CD4-positive, alpha-beta T cell treated with Interleukin-4 for 1 hour (primary cell): ENCODE measurements at places on chromosomes 5 and 9.

DNA sequence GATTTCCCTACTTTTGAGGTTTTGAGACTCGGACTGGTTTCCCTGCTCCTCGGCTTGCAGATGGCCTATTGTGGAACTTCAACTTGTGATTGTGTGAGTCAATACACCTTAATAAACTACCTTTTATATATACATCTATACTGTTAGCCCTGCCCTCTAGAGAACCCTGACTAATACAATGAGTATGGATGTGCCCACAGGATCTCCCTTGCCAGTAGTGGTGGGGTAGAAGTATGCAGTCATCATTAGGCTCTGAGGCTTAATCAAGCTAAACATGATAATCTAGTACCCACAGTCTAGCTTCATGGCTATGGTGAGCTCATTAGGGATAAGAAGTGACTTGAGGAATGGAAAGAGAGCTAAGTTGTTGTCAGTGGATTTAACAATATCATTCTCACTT, 412.8 kb upstream of the PTGER4 start:
- no peak for DNase-seq

DNA sequence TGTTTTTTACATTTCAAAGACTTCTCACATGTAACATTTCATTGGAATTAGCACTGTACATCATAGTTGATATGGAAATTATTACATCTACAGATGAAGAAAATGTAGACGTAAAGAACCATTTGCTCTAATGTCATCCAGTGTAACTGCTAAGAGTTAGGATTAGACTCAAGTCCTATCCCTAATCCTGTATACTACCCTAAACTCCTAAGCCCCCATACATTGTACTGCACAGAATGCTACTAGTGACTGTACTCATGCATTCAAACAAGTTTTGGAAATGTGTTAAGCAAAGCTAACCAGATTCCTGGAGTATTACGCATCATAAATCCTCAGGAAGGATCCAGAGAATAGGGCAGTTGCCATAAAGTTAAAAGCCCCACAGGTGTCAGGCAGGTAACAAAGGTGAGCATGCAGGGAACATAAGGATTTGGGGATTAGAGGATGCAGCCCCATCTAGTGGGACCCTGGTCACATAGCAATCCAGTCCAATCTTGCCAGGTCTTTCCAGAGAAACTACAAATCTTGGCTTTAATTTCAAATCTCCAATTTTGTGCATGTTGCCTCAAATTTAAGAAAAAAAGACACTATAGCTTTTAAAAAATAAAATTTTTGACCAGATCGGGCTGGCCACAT, 32.0 kb downstream of the HAVCR1 start:
- DNase-seq: no peak

GRCh38 chr5:5665225-5666075, 243.0 kb downstream of the ICE1 start:
- no peak for DNase-seq

DNA sequence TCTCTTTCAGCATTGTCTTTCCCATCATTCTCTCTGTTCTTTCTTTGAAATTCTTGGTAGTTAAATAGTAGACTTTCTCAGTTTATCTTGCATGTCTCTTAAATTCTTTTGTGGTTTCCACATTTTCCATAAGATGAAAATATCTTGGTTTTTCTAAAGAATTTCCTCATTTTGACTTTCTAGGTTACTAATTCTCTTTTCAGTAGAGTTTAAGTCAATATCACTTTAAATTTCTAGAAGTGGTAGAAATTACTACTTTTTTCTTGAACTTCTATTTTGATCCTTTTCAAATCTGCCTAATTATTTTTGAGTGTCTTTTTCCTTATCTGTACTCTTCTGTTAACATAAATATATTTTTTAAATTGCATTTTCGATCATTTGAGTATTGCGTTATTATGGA, 23.6 kb upstream of the LRRTM2 start:
- DNase-seq: no peak

GRCh38 chr5:125331987-125332598, 585.7 kb upstream of the ZNF608 start:
- DNase-seq: no peak

DNA sequence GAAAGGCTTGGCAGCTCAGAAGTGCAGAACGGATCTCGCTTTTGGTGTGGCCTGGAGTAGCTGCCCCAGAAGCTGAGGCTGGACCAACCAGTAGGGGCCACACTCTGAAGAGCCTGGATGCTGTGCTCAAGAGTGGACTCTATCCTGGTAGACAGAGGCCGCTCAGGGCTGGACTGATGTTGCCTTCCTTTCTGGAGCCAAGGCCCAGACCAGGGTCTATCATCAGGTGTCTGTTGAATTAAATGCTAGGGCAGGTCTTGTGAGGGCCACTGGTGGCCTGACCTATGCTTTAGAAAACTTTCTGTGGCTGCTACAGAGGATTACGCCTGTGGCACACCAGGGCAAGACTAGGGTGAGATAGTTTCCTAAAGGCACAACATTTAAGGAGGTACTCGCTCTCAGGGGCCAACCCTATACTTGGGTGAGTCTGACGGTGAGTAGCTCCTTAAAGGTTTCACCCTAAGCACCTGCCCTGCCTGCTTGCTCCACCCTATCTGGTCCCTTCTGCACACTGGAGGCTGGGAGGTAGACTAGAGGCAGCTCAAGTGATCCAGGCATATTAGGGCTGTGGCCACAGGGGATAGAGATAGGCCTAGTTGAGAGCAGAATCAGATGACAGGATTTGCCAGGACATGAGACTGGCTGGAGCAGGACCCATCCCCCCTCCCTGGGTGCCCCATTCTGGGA, 9.8 kb upstream of the IRF1 start:
- no peak for DNase-seq

DNA sequence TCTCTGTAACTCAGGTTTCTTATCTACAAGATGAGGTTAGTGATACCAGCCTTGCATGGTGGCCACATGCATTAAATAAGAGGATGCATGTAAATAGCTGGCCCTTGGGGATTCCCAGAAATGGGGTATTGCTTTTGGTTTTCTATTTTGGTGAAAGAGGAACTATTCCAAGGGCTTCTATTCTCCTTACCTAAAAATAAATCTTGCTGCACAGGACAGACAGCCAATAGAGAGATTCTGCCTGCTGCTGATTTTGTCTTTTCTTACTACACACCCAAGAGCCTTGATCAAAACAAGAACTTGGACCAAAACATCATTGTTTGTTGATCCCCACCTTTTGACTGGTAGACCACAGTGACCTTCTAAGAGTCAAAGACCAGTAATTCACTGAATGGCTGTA, 161.8 kb downstream of the PJA2 start:
- DNase-seq: no peak

DNA sequence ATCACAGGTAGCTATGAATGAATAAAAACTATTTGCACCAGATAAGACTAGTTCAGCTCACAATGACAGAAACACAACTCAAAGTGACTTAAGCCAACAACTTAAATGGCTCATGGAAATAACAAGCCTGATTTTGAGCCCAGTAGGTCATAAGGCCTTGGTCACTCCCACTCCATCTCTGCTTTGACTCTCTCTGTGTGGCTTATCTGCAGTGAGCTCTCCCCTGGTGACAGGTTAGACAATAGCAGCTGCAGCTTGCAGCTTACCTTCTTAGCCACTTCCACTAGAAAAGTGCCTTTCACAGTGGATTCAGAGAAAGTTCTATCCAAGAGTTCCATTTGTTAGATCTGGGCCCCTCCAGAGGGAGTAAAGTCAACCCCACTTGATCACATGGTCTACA, 315.7 kb downstream of the RAB3C start:
- DNase-seq: no peak

GRCh38 chr5:2903451-2904395, 152.2 kb upstream of the IRX2 start:
- no peak for DNase-seq

DNA sequence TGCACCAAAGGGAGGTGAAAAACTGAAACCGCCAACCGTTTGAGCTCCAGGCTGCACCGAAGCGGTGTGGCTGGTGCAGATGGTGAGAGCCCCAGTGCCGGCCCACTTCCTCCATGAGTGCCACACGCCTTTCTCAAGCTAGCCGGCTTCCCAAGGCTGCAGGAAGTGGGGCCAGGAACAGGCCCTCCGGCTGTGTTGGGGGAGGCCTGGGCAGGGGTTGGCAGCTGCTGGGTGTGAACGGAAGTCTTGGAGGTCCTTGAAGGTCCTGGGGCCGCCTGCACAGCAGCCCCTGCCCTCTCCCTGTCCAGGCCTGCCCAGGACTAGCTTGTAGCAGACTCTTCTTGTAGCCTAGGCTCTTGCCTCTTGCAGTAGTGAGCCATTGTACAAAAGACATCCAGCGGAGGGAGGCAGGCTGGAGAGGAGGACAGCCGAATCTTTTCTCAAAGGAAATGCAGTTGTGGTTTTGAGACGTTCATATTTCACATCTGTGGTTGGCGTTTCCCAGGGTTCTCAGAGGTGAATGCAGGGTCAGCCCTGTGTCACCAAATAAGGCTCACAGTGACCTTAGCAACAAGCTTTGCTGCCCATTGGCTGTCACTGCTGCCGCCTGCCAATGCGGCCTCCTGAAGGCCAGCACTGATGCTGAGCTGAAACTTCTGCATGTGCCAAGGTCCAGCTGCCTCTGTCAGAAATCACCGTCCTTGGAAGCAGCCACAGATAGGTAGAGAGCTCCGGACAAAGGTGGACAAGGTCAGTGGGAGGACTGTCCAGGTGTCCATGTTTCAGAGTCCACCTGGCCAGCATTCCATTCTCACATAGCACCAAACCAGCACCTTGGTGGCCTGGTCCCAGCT, 23.9 kb downstream of the IRF1 start:
- peak; percentile 86 for DNase-seq

DNA sequence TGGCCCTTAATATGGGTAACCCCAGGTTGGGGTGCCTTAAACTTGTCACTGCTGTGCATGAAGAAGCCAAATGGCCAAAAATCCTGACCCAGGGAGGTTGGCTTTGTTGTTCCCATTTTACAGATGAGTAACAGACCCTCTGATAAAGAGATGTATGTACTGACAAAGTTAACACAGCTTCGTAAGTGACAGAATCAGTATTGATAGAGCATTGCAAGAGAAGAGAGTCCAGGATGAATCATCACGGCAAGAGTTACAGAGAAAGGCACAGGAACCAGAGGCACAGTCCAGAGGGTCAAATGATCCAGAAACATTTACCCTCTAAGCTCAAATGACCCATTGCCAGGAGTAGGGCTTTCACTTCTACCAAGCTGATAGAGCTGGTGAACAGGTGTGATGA, 103.8 kb upstream of the SMC2 start:
- DNase-seq: no peak

- no peak for DNase-seq
Observed at GRCh38 chr9:124654431-124654830, 116.7 kb downstream of the NR6A1 start.

DNA sequence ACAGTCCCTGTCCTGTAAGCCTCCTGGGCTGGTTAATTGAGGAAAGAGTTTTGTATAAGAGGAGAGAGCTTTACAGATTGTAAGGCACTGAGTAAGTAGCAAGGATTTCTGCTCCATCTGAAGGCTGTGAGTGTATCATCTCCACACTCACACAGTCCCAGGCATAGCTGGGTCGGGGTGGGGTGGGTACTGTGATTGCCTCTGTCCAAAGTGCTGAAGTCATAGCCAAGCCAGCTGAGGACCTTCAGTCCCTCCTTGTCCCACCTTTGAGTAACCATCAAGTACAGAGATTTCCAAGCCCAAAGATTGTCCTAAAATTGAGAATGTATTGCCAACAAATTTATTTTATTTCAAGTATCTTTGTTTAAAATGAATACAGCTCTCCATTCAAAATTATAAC, 5.5 kb upstream of the DNAJB5 start:
- peak; percentile 33 for DNase-seq

DNA sequence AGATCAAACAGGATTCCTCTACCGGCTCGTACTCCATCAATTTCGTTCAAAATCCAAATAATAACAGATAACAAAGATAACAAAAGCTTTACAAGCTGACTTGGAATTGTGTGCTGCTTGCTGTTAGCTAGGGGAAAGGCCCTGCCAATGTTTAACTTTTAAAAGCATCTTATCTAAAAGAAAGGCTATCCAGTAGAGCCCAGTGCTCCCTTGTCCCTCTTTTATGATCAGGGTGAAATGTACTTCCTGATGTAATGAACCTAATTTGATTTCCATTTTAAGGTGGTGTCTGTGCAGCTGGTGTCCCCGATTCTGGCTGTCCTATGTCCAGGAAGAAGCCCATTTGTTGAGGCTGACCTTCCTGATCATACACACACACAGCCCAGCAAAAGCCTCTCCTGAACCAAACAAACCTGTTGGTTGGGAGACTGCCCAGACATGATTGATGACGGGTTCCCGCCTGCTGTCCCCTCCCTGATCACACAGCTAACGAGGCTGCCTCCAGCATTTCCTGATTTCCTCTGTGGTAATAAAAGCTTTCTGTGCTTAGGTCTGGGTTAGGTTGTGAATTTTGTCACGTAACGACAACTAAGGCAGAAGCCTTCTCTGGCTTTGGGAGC, 54.1 kb downstream of the PWWP2A start:
- no peak for DNase-seq

DNA sequence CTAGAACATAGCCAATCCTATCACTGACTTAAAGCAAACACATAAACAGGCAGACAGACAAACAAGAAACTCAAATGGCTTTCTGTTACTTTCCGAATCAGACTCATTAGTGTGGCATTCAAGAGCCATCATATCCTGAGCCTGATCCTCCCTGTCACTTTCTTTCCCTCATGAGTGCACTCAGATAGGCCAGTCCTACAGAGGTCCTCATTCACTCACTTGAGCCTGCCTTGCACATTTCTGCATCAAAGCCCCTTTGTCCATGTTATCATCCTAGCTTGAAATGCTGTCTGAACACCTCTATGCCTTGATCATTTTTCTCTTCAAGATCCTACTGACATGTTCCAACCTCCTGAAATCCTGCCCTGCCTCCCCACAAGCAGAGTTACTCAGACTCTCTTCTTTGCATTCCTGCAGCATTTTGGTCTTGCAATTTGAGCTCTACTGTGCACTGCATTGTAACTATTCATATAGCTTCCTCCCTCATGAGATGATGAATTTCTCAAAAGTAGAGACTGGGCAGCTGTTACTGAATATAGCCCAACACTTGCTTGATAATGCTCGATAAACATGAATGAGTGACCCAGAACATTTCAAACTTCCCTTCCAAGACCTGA, 126.9 kb downstream of the PALM2AKAP2 start:
- no peak for DNase-seq

DNA sequence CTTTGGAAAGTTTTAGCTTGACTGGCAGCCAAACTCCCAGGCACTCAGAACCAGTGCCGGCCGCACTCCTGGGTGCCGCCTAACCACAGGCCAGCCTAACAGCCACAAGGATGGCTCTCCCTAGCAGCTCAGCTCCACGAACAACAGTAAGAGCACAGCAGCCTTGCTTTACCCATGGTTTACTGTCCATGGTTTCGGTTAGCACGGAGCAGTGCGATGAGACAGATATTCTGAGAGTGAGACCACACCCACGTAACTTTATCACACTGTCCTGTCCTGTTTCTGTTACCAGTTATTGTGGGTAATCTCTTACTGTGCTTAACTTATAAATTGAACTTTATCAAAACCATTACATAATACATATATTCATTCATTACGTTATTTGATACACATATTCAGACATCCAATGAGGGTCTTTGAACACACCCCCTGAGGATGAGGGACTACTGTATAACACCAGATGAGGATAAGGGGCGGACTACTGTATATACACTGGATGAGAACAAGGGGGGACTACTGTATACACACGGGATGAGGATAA, 12.4 kb downstream of the CLPTM1L start:
- no peak for DNase-seq
